ENCODE measurements at places on chromosomes 1 and 21. TPM values are rescaled to one million over a fixed set of nuclear protein-coding genes. Genes with fewer than 3 reads are reported as not detected.
A peak's percentile ranks its signal among the peaks of the same experiment; 100 is the strongest.

- no peak for DNase-seq
These were observed 77.6 kb downstream of the DUSP10 start for GRCh38 chr1:221664253-221664652.

The DCDC2B gene
- total RNA-seq: not detected

The INTS3 gene
- 20.7 TPM for total RNA-seq

DNA sequence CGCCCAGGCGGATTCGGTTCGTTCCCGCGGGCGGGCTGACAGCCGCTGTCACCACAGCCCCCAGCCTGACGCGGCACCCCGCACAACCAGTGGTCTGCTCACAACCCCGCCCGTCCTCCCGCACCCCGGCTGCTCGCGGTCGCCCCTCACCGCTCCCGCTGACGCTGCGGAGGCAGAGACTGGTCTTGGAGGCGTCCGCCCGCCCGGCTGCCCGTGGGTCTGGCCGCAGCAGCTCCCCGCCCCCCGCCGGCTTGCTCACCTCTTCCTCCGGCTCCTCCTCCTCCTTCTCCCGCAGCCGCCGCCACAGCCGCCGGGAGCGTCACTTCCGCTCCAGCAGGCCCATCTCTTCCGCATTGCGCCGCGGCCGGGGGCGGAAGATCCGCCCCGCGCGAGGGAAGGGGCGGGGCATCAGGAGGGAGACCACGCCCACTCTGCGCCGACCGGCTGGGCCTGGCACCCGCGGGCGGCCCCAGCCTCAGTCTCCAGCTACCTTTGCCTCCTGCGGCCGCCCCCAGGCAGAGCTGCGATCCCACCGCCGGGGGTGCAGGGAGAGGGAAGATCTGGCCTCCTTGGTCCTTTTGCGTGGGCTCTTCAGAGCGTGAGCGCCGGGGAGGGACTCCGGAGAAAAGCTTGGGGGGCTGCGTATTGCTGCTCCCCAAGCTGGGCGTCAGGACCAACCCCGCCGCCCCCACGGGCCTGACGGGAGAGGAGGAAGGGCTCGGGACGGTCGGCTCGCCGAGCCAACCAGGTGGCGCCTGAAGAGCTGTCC, at the start of gene SYNJ1:
SYNJ1 (minus strand) TSS at position 327 of the 769 bp plus-strand sequence. CDS start 1,118 bp downstream, outside the sequence.
- DNase-seq: peak; percentile 85

DNA sequence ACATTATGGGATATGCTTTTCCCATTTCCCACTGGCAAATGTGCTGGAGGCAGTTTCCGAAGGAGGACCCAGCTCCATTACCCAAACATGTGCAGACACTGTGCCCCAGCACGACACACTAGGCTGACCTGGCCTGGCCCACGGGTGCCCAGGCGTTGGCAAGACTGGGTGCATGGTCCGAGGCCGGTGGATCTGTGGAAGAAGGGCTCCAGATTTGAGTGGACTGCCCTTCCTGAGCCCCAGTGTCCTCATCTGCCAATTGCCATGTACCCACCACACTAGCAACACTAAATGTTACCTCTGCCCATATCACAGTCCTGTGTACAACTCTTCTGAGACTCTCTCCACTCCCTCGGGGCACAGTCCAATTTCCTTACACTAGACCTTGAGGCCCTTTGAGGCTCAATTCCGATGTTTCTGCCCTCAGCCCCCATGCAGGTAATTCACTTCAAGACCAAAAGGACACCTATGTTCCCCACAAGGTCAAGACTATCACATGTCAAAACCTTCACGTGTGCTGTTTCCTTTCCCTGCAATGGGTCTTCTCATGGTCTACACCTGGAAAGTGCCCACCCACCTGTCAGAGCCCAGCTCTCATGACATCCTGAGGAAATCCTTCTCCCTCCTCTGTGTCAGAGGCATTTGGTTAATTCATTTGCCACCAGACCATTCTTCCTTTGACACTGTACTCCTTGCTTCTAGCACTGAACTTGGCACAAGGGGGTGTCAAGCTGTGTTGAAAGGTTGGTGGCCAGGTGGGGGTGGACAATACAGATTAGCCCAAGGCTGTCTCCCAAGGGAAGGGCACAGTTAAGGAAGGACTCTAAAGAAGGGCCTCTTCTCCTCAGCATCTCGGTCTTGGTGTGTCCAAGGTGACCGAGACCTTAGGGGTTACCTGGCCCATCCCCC, 124.9 kb downstream of the DMRTB1 start:
- DNase-seq: no peak

DNA sequence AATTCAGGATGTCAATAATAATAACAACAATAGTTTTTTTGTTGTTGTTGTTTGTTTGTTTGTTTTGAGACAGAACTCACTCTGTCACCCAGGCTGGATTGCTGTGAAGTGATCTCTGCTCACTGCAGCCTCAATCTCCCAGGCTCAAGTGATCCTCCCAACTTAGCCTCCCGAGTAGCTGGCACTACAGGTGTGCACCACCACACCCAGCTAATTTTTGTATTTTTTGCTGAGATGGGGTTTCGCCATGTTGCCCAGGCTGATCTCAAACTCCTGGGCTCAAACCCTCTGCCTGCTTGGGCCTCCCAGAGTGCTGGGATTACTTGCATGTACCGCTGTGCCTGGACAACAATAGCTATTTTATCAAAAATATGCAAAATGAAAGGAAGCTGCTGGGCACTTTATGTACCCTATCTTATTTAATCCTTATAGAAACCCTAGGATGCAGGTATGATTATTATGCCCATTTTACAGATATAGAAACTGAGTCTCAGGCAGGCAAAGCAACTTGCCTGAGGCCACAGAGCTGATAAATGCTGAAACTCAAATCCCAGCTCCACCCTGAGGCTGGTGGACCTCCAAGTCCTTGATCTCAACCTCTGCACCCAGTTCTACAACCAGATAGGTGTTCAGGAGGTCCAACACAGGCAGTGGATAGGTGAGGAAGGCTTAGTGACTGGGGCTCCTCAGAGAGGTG, 57.4 kb upstream of the CTPS1 start:
- no peak for DNase-seq

- no peak for DNase-seq
These were observed 84.4 kb downstream of the TRABD2B start for GRCh38 chr1:47912756-47913155.

- no peak for DNase-seq
These were observed 35.2 kb downstream of the SPEN start for GRCh38 chr1:15882665-15883064.

The CRB1 gene
- total RNA-seq: not detected

The ASPM gene
- 27.8 TPM for total RNA-seq

DNA sequence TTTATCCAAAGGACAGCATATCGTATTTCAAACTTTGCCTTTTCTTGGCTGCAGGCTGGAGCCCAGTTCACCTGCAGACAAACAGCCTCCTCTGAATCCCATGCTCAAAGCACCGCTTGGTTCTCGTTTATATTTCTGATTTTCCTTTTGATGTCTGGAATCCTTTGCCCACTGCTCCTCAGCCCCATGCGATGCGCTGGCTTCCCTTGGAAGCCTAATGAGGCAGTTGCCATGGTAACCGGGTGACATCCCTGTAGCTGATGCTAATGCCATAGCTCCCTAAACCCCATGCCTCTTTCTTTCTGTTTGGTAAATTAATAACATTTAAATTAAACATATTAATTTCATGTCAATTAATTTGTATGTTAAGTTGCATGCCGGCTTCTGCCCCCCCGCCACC, 327.1 kb downstream of the PRDM2 start:
- DNase-seq: no peak

GRCh38 chr1:60731321-60731720, 351.0 kb upstream of the NFIA start:
- DNase-seq: no peak

- no peak for DNase-seq
These were observed 116.8 kb downstream of the RABGAP1L start for GRCh38 chr1:174276087-174276486.

- no peak for DNase-seq
These were observed 371.2 kb downstream of the NPHP4 start for GRCh38 chr1:5620997-5621396.

The TAF12 gene
- 35.3 TPM for total RNA-seq

DNA sequence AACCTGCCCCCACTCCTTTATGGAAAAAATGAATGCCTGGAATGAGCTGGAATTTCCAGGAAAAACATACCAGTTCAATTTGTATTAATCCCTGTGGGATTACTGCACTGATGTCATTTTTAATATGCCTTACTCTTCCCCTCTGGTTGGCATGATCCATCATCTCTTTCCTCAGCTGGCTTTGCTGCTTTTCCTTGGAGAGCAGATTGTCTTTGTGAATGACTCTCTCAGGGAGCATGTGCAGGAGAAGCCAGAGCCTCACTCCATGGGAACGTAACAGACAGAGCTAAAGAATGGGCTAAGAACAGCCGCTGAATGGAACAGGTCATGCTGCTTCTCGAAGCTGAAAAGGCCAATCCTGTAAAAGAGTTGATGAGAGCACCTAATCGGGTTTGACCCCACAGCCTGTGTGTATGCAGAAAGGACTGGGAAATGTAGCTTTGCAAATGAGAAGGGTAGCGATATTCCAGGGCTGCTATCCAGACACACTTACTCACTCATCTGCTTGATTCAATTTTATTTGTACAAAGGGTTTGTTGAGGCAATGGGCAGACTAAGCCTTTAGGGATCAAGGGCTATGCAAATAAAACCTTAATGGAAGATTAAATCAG, 20.7 kb downstream of the PHC2 start:
- DNase-seq: no peak

- no peak for DNase-seq
These were observed 54.6 kb upstream of the IPO9 start for GRCh38 chr1:201774224-201774982.

- DNase-seq: no peak
These were observed 4.1 kb downstream of the NUAK2 start for GRCh38 chr1:205317311-205317917.

GRCh38 chr1:227131193-227131592, 187.1 kb downstream of the CDC42BPA start:
- DNase-seq: peak; percentile 5

The RSPO1 gene
- not detected for total RNA-seq

DNA sequence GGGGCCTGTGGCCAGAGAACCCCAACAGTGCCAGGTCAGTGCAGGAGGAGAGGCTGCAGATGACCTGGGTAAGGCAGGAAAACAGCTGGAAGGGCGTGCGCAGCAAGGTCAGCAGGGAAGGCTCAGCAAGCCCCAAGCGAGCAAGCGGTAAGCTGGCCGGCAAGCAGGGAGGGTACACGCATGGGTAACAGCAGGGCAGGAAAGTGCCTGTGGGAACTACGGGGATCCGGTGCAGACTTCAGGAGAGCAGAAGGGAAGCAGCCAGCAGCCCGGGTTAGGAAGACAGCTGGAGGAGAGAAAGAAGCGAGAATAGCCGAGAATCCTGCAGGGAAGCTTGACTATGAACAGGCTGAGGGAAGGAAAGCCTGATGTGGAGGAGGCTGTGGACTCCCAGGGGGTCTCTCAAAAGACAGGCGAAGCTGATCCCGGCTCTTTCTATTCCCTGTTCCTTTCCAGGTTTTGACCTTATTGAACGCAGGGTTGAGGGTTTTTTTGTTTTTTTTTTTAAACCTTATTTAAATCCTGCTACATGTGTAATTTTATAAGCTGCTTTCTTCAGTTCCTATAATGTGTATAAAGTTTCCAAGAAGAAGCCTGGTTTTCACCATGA, 20.9 kb downstream of the UMODL1 start:
- no peak for DNase-seq

The LYPD8 gene
- total RNA-seq: not detected

DNA sequence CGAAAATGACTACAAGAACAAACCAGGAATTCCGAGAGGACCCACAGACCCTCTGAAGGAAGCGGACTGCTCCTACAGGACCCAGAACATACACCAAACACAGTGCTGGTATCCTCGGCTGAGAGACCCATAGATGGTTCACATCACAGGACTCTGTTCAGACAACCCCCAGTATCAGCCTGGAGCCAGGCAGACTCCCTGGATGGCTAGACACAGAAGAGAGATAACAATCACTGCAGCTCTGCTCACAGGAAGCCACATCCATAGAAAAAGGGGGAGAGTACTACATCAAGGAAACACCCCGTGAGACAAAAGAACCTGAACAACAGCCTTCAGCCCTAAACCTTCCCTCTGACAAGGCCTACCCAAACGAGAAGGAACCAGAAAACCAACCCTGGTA, 434.0 kb upstream of the NR5A2 start:
- no peak for DNase-seq

DNA sequence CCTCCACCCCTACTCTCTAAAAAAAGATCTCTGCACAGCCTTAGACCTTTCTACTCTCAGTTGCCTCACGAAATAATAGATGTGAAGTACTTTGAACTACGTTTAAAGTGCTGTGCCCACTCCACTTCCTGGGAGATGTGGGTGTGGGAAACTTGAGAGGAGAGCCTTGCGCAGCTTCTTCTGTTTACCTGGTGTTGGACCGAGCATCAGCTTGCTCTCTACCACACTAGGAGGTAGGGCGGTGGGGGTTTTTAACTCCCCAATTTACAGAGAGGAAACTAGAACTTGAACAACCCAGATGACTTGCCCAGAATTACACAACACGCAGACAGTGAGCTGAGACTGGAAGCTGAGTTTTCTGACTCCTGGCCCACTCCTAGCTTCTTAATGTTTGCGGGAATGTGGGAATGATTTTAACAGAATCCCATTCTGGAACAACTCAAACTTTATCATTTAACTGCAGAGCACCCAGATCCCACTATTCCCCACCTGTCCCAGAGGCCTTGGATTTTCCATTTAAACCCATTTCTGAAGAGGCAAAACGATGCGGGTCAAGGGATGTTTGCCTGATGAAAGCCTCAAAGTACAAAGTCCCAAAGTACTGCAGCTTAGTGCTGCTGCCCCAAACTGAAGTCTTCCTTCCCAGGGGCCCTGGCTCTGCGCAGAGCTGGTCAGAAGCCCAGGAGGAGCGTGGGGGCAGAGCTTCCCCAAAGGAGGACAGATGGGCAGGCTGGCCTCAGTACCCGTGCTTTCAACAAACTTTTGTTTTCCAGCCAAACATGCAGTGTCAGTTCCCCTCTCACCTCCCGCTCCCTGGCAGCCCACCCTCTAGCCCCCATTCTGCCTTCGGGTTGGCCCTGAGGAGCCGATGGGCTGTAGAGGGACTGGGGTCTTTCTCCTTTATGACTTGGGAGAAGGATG, 19.0 kb downstream of the BTG2 start:
- no peak for DNase-seq

GRCh38 chr1:198300451-198300850, 143.7 kb downstream of the NEK7 start:
- no peak for DNase-seq

DNA sequence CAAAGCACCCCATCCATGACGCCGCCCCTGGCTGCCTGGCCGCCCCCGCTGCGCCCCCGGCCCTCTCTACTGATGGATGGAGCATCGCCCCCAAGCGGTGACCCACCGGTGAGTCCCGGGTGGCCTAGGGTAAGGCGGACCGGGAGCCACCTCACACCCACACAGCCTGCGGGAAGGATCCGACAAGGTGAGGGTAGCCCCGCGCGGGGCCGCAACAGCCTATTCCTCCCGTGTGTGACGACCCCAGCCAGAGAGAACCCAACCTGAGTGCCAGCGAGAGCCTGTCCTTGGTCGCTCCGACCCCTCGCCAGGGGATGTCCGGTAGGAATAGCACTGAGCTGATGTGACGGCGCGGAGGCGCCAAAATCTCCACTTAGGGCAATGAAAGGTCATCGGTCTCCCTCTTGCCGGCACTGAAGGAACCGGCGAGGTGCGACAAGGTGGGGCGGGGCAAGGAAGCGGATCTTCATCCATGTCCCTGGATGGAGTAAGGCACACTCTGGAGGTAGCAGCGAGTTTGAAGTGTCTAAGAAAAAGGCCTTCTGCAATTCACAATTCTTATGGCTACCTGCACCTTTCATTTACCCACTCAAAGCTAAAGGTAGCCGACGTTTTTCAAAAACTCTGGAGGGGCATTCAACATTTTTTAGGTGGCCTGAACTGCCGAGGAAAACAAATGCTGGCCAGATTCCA, 19.7 kb upstream of the CHIA start:
- DNase-seq: no peak

The VCAM1 gene
- 37.1 TPM for total RNA-seq

The CFAP45 gene
- 0.32 TPM for total RNA-seq

- no peak for DNase-seq
These were observed 165.5 kb downstream of the ZSCAN20 start for GRCh38 chr1:33637846-33638440.
